Activated T-helper 9 cell treated with anti-CD3 and anti-CD28 coated beads, Interleukin-2, amount 50 U/mL, for 16 hours (primary cell): ENCODE measurements at places on chromosomes 4 and X.

DNA sequence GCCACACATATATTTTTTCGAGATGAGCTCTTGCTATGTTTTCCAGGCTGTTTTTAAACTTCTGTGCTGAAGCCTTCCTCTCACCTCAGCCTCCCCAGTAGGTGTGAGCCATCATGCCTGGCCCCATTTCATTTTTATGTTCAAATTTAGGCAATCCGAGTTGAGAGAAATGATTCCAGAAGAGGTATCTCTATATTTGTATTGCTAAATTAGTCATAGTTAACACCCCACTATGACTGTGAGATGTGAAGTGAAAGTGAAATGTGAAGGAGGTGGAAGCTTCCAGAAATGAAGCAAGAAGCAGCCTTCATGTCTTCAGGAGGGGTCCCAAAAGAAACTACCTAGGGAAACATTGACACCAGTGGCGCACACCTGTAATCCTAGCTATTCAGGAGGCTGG lies 17.7 kb downstream of the APELA start:
- no peak for DNase-seq

DNA sequence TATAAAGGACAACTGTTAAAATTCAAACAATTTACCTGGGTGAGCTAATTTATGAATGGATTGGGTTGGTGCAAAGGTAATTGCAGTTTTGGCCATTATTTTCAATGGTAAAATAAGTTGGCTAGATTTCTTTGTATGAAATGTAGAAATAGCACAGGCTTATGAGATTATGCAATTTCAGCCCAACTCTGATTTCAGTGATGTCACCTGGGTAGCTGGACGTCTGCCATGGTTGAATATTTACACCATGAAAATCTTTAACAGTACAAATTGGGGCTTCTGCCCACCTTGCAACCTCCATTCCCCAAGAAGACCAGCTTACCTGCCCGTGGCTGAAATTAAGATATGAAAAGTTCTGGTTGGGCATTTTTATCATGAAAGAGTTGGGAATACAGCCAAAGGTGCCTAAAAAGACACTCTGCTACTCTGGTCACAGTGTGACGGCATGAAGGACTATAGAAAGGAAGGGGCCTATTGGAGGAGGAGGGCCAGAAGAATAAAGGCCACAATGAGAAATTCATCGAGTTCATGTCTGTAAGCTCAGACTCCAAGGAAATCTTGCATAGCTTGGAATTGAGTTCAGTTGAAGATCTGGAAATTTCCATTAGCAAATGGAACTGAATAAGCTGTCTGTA lies 29.7 kb downstream of the EGF start:
- DNase-seq = no peak

DNA sequence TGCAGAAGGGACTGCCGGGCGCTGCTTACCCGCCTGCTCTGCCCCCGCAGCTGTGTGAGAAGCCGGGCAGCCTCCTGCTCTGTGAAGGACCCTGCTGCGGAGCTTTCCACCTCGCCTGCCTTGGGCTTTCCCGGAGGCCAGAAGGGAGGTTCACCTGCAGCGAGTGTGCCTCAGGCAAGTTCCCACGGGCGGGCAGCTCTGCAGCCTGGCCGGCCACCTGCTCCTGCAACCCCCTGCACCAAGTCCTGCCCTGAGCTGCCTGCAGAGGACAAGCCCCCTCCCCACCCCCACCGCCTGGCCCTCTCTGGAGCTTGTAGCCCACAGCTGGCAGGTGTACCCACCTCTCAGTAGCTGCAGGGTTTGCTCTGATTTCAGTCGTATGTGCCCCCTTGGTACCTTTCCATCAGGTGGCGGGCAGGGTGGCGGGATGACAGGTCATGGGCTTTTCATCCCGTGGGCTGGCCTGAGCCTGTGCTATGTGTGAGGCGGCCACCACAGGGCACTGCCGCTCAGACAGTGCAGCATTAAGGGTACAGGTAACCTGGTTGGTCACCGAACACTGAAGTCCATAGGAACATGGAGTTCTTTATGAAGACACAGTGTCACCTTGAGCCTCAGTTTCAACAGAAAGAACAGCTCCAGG lies 56.6 kb downstream of the NELFA start:
- no peak for DNase-seq

DNA sequence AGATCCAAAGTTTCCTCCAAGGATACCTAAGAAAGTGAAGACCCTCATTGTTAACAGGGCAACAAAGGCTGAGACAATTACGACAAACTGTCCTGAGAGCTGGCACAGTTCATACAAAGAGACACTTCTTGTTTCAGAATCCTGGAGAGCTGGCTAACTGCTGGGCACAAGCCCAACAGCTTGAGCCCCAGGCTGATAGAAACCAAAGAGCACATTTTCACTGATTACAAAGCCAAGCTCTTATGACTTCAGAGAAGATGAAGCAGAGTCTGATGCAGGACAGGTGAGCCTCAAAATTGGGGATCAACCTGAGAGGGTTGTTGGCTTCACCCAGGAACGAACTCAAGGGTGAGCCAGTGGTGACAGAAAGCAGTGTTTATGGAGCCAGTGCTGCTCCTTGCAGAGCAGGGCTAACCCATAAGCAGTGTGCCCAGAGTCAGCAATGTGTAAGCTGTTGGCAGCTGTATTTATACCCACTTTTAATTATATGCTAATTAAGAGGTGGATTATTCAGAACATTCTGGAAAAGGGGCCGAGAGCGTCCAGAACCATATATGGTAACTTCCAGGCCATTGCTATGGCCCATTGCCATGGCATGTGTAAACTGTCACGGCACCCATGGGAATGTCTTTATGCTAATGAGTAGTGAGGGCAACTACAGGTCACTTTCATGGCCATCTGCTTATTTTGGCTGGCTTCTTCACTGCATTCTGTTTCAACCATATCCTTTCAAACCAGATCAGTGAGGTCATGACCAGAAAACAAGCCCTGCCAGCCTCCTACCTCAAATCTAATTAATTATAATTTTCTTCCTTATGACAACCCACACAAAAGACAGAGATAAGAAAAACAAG lies 183.7 kb downstream of the EVC2 start:
- DNase-seq = no peak

DNA sequence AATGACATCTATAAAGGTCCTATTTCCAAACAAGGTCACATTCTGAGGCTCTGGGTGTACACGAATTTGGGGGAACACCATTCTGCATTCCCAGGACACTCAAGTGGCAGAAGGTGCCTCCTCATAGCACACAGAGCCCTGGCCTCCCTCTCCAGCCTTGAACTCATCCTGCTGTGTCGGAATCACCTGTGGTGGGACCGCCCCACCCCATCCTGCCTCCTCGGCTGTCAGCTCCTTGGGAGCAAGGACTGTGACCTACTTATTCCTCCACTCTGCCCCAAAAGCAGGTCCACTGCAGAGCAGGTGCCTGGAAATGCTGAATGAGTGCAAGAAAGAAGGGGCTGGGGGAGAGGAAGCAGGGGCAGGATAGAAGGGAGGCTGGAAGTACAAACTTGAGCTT lies 33.5 kb downstream of the HTRA3 start:
- no peak for DNase-seq
